GM19239 (cell line): ENCODE measurements at places on chromosomes 5 and 9.

GRCh38 chr5:167816864-167817263, 474.6 kb upstream of the WWC1 start:
- DNase-seq = no peak

DNA sequence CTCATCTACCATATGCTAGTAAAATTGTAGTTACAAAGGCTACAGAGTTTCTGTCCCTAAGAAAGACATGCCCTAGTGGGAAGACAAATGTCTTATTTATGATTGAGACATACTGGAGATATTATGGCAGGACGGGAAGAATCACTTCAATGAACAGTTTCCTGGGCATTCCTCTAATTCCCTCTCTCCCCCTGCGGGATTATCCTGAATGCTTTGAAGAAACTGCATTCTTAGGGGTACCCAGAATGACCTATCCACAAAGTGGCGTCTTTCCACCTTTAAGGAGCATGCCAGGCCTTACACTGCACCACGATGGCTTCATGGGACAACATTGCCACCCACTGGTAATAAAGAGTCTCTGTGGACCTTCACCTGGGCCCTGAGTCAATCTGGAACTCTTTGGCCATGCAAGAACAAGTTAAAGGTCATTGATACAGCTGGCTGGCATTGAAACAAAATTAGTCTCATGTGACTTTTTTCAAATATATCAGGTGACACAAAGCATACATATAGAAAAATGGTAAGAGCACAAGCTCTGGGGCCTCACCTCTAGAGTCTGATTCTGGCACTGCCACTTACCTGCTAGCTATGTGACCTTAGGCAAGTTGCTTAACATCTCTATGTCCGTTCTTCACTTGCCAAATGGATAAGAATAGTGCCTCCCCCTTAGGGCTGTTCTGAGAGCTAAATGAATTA, 32.0 kb downstream of the ANKRD55 start:
- peak; percentile 63 for DNase-seq

DNA sequence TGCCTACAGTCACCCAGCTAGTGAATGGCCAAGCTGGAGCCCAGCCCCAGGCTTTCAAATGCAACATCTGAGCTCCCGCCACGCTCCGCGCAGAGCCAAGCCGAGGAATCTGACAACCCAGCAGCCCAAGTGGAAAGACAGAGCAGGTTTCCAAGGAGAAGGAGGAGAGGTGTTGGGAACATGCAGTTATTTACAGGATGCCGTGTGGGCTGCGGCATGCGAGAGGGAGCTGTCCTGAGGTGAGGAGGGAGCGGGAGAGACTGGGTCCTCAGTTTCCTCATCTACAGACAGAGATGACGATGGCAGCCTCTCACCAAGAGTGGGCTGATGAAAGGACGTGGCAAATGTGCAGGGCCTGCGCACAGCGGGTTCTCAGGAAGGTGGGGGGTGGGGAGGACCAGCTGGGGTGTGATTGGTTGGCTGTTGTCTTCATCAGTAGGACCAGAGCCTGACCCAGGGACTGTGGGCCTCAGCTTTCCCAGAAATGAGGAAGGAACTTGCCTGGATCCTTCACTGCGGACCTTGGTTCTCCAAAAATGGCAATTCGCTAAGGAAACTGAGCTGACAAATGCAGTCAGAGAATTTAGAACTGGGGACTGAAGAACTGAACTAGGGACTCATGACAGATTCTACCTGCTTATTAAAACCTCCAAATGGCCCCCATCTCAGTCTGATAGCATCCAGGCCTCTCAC, 14.8 kb upstream of the CPLX2 start:
- DNase-seq = no peak

DNA sequence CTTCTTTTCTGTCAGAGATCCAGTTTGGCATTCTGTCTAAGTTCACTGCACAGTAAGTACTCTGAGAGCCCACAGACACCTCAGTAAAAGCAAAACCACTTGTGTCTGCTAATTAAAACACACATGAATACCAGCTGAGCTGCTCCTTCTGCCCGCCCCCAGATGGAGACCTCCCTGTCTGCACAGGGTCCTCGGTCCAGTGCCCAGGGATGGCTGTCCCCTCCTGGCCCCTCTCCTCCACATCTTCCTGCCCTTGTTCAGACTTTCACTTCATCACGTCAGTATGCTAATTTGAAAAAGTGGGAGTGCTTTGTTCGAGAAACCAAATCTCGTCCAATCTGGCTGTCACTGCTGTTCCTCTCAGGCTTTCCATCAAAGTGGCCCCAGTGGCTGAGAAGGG, 43.5 kb downstream of the LIX1 start:
- DNase-seq = no peak
